Endothelial cell (in vitro differentiated cells): ENCODE measurements at places on chromosomes 3 and 15.

- DNase-seq: no peak
Measured at GRCh38 chr3:175146258-175146657, 287.1 kb downstream of the NAALADL2 start.

- no peak for DNase-seq
Measured at GRCh38 chr3:150150633-150151032, 179.9 kb upstream of the PFN2 start.

GRCh38 chr3:152830245-152830644 is 4.7 kb upstream of the P2RY1 start:
- DNase-seq: no peak

DNA sequence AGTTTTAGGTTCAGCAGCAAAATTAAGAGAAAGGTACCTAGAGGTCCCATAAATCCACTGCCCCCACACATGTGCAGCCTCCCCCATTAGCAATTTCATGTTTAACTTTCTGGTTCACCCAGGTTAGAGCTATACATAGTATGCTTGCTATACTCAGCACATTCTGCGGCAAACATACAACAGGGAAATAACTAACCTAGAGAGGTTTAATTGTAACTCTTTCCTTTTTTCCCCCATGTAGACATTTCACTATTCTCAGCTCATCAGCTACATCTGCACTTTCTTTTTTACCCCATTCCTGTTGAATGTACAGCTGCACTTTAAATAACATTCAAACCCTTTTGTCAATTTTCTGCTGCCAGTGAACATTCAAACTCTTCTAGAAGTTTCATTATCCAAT is 21.1 kb downstream of the TFRC start:
- DNase-seq: no peak

GRCh38 chr15:81516461-81516860 is 142.4 kb upstream of the TMC3 start:
- DNase-seq: no peak
